ENCODE measurements at places on chromosomes 3 and 15.

DNA sequence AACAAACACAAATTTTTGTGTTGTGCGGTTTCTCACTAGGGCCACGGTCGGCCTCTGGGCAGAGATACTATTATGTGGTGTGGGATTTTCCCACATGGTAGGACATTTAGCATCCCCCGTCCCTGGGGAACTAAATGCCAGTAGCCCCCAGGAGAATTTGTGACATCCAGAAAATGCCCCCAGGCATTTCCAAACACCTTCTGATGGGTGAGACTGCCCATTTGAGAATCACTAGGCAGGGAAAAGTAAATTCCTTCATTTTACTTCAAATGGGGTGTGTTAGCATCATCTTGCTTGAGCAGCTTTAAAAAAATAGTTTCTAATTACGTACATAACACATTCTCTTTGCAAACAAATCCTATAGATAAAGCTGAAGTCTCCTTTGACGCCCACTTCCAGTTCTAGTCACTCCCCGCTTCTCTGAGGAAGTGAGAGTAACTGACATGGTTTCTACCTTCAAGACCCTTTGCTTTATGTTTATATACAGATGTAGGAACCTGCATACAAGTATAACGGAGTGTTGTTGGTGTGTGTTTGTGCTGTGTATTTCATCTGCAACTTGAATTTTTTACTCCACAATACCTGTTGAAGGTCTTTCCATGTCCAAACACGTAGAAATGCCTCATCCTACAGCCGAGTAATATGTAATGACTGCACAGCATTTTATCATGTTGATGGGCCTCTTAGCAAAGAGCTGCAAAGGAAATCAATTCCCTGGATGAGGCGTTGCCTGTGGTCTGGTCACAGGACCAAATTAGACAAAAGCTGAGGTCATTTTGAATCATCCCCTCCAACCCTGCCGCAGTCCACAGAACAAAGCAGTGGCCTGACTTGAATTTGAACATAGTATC, 31.4 kb upstream of the ZBTB38 start:
- DNase-seq: no peak

GRCh38 chr3:177279118-177279815, 82.0 kb upstream of the TBL1XR1 start:
- DNase-seq: no peak

- DNase-seq: no peak
Measured at GRCh38 chr15:31069360-31070000, 32.0 kb downstream of the TRPM1 start.

GRCh38 chr3:140373234-140373633, 304.6 kb upstream of the TRIM42 start:
- no peak for DNase-seq

DNA sequence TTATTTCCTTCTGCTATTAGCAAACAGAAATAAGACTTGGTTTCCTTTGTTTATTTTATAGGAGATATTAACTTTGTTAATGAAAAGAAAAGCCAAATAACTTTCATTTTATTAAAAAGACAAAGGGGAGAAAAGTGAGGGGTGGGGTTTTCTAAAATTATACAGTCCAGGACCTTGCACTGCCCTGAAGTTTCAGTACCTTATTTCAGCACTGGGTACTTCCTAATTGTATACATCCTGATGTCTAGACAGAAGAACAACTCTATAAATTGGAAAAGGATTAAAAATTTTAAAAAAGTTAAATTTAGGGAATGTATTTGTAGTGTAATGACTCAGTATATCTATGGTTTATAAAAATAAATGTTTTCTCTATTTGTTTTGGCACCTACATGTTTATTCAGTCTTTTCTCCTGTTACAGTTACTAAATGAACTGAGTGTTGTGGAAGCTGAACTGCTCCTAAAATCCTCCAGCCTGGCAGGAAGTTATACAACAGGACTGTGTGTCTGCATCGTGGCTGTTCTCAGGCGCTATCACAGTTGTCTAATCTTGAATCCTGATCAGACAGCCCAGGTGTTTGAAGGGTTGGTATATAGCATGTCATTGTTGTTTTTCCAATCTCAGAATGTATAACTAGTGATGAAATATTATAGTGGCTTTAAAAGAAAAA, 27.6 kb upstream of the P2RY13 start:
- no peak for DNase-seq

DNA sequence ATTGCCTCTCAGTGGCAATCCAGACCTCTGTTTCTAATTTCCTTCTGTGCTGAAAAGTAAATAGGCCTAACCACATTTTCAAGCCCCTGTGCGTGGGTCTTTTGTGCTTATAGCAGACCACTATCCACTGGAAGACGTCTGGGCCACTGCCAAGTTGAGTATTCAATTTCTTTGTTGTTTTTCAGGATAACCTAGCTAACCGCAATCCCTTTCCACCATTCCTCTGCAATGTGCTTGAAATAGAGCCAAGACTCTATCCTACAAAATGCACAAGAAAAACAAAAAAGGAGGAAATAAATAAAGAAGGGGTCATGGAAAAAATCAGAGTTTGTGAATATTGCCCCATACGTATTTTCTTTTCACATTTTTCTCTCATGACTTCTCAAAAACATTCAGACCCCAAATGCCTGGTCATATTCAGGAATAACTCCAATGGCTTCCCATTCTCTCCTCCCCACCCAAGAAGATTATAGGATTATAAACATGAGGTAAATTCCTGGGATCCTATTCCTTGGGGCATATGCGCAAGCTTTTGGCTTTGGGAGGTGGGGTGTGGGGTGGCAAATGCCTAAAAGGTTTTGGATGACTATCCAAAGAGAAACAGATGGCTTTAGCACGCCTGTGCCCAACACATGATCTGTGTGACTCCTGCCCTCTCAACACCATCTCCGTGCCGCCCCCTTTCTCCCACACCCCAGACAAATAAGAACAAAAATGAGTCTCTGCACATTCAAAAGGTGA, 217.9 kb upstream of the THBS1 start:
- no peak for DNase-seq
